ENCODE measurements at places on chromosomes 12 and 14.

GRCh38 chr12:69428351-69429073 lies 41.7 kb upstream of the FRS2 start:
- DNase-seq, result no peak

DNA sequence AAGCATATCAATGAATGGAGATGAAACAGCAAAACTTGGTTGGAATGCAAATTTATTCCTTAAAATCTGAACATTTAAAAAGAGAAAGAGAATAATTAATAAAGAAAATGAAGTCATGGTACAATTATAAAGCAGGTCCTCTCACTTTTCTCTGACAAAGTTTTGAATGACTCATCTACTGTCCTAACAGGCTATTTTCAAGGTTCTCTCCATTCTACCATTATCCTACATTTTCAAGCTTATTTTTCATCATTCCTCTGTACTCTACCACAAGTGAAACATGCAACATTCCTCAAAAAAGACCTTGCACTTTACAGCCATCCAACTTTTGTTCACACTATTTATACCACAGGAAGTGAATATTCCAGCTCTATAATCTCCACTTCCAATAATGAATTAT lies 36.9 kb upstream of the AP4S1 start:
- no peak for DNase-seq

DNA sequence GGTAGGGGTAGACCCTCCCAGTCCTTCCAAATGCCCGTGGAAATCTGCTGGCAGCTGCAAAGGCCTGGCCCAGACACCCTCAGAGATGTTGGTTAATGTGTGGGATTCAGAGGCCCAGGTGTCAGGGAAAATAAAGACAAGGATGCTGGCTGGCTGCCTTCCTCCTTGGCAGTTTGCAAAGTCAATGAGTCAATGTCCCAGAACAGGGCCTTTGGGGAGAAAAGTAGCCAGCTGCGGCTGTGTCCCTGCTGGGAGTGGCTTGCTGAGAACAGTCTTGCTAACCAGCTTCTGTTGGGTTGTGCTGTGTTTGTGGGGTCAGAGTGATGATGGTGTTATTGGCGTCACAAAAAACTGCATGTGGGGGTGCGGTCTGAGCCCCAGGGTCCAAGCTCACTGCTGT lies 29.2 kb downstream of the GLRX5 start:
- DNase-seq, result no peak

DNA sequence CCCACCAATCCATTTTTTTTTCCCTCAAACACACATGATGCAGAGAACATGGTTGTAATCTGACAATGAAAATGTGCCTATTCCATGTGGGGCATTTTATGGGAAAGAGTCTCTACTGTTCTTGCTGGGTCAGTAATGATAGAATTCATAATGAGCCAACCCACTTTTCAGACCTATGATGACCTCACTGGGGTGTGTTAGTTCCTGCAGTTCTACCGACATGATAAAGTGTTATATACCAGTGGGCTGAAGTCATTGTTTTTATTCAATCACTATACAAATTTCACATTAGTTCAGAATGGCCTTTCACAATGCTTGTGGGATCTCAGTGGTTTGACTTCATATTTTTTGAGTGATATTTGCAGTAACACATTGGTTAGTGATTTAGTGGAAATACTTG lies 47.5 kb downstream of the PPFIBP1 start:
- DNase-seq, result no peak

DNA sequence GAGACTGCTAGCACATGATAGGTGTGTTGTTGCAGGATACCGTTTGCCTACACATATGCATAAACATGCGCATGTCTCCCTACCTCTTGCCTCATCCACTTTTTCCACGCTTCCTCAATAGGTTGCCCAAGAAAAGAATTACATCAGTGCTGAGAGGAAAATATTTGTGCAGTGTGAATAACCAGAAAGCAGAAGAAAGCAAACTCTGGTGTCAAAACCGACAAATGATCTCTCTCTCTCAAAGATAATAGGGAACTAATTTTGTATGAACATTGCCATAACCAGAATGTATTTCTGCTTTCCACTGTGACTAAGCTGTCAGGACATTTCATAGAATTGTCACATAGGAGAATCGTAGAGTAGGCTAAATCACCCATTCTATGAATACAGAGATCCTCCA lies 1.3 kb downstream of the CLEC7A start:
- no peak for DNase-seq
